ENCODE measurements at places on chromosomes 4 and X. TPM values are rescaled to one million over a fixed set of nuclear protein-coding genes. Genes with fewer than 3 reads are reported as not detected.

The ZAR1 gene
- polyA plus RNA-seq = not detected

The TSPAN7 gene
- 0.03 TPM for polyA plus RNA-seq

The CAMK2D gene
- polyA plus RNA-seq = 120 TPM

The KLB gene
- polyA plus RNA-seq = not detected

The MAOB gene
- 21.3 TPM for polyA plus RNA-seq

The RNF175 gene
- polyA plus RNA-seq = not detected

The SLC10A4 gene
- polyA plus RNA-seq = 0.07 TPM

The RHOXF1 gene
- polyA plus RNA-seq = not detected

The GRPR gene
- polyA plus RNA-seq = 3.6 TPM

The RHOXF2 gene
- not detected for polyA plus RNA-seq

The TRIM60 gene
- not detected for polyA plus RNA-seq
